Ovary (tissue), 10 donors: ENCODE measurements at places on chromosomes 12 and 14.

DNA sequence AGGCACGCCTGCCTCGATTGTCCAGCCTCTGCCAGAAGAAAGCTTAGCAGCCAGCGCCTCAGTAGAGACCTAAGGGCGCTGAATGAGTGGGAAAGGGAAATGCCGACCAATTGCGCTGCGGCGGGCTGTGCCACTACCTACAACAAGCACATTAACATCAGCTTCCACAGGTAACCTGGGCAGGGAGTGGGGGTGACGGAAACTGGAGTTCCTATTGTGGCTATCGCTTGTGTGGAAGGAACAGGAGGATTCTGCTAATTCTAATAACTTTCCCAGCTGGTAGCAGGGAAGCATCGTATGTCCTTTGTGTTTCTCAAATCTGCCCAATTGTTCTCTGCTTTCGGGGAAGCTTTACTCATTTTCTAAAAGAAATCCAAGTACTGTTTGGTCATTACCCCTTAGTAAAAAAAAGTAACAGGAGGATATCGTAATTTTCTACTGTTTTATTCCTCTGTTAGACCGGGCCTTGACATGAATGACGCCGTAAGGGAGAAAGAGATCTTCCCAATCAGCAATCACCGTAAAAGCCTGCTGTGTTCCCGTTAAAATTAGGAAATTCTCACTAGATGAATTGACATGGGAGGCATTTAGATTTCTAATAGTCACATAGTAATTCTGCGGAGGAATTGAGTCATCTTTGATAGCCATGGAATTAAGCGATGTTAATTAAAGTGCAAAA is 449 bp downstream of the THAP2 start:
- no peak for DNase-seq

GRCh38 chr12:22598141-22598762 is 26.7 kb upstream of the ETNK1 start:
- no peak for DNase-seq

DNA sequence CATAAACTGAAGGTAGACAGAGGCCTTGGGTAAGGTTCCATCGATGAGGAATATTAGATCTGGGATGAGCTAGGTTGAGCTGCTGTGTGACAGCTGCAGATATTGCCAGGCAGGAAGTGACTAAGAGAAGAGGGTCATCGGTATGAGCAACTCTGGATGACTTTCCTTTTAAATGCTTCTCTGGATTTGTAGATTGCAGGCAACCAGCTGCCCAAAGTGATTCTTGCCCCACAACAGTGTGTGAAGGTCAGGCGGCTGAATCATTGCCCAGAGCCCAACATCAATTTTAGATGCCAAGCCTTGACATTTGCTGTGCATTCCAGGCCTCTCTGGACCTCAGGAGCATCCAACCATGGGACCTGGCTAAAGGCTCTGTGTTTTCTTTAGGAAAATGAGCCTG is 255.9 kb downstream of the DPF3 start:
- no peak for DNase-seq

DNA sequence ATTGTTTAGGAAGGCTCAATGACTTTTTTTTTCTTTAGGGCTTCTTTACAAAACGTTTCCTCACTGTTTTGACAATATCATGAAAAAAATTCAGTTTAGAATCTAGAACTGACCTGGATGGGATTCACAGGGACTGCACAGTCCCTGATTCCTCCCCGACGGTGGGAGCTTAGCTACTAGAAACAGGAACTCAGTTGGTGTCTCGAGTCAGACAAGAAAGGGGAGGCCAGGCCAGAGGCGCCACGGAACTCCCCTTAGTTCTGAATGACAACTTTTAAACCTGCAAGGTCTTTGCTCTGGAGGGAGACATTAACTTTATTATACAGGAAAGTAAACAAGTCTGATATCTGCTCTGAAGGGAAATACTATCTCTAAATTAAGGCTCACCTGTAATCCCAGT is 45.4 kb upstream of the SRP54 start:
- no peak for DNase-seq

- DNase-seq, result no peak
These were observed 49.2 kb downstream of the SYNE3 start for GRCh38 chr14:95467232-95467631.

DNA sequence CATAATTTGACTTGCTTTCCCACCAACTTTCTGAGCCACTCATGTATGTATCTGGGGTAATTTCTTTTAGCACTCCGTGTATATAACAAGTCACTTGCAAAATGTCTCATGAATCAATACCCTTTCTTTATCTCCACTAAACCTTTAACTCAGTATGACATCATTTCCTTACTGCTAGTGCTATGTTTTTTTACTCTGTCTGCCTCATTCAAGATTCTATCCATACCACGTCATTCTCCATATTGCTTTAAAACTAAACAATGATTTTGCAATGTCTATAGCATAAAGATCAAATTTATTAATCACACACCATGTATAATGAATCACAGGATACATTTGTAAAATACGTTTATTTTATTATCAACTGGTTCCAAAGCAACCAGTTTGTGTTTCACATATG is 178.2 kb downstream of the PIK3C2G start:
- no peak for DNase-seq

DNA sequence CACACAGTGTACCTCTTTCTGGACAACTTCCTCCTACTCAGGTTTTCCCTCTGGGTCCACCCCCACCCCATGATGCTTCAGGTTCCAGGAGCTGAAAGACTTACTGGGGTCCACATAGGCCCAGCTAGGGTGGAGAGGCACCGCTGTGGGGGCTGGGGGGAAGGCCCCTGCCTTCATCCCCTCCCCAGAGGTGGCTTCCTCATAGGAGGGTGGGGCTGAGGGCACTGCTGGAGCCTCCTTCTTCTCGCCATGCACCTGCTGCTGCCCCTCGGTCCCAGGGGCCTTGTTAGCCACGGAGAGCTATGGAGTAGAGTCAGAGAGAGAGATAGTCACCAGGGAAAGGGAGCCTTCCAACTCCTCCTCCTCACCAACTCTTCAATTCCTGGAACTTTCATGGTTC is 2.7 kb downstream of the FAIM2 start:
- peak; percentile 10 for DNase-seq

DNA sequence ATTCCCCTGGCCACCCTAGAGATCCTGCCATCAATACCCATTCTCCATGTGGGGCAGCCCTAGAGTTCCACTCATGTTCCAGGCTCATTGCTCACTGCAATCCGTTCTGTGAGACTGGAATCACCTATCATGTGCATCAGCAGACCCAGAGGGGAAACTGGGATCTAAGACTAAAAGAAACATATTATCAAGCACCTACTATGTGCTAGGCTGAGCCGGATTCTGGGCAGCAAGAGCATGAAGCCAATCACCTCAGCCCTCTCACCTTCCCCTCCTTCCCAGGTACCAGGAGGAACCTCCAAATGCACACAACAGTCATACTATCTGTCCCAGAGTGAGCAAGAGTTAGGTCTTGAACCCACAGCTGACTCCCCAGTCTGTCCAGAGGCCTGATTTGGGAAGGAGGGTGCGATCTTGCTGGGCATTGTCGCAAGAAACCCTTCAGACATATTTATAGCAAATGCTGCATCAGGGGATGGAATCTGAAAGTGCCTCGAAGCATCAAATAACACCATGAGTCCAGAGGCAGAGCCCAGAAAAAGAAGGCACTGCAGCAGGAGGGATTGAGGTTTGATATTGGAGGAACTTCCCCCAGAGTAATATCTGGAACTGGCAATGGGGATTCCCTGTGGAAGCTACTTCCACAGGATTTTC is 6.7 kb upstream of the CACNB3 start:
- no peak for DNase-seq

DNA sequence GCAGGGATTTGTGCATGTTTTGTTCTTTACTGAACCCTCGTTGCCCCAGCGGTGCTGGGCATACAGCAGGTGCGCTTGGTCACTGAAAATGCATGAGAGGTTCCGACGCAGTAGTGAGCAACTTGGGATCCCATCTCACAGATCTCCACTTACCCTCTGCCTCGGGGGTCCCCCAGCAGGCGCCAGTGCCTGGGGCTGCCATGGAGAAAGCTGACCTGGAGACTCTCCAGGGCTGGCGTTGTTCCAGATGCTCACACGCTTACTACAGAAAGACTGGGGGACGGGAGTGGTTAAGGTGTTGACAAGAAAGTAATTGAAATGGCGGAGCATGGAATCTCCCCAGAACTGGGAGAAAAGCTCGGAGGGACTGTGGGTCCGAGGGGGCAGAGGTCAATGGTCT is 14.2 kb downstream of the GLT1D1 start:
- DNase-seq, result no peak

DNA sequence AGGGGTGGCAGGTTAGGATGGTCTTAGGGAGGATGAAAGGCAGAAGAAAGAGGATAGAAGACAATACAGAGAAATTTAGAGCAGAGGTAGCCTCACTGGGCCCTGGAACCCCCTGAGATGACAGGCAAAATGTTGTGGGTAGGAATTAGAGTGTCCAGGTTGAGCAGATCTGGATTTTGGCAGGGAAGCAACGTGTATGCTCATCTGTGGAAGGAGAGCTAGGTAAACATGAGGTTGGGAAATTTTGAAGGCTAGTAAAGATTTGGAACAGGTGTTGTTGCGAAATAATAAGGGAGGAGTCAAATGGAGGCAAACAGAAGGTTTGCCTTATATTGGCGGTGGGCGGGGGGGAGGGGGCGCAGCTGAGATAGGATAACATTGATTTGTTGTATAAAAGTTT is 5.3 kb downstream of the HSD17B6 start:
- no peak for DNase-seq

DNA sequence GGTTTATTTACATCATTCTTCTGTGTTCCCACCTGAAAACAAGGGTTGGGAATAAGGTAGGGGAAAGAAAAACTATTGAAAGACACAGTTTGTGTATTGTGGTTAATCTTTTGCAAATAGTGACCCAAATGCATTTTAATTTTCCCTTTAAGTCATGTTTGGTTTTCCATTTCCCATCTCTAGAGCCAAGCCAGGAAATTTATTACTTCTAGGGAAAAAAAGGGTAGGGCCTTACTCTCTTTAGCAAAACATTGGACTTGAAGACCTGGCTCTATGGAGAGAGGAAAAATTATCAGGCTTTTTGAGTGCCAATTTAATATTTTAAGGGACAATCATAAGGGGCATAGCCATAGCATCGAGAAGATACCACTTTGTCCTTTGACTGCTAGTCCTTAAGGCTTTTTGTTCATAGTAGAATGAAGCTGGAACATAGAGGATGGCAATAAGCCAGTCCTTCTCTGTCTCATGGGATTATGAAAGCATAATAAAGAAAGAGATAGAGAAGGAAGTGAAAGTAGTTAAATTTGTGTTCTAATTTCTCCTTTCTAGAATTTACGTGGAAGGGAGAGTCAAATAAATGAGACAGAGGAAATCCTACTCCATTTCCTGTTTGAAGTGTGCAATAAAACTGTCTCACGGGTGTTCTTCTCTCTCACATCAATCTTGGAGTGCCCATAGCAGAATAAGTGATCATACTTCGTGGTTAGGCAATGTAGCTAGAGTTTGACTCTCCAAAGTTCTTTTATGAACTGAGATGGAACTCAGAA is 50.9 kb upstream of the PPFIA2 start:
- no peak for DNase-seq

DNA sequence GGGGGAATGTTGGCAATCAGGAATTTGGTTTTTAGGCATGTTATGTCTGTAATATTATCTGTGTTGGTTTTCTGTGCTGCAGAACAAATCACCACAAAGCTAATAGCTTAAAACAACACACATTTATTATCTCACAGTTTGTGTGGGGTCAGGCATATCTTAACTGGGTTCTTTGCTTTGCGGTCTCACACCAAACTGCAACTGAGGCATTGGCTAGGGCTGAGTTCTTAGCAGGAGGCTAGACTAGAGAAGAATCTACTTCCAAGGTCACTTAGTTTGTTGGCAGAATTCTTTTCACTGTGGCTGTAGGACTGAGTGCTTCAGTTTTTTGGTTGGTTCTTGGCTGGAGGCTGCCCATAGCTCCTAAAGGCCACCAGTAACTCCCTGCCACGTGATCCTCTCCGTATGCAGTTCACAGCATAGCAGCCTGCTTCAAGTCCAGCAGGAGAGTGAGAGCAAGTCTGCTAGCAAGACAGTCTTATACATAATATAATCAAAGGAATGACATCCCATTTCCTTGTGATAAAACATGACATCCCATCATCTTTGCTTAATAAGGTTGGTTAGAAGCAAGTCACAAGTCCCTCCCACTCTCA is 21.6 kb downstream of the ATF1 start:
- no peak for DNase-seq

DNA sequence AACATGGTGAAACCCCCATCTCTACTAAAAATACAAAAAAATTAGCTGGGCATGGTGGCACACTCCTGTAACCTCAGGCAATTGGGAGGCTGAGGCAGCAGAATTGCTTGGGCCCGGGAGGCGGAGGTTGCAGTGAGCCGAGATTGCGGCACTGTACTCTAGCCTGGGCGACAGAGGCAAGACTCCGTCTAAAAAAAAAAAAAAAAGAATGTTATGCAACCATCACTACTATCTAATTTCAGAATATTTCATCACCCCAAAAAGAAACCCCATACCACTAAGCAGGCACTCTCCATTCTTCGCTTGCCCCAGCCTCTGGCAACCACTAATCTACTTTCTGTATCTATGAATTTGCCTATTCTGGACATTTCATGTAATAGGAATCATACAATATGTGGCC is 68.8 kb upstream of the AMN start:
- DNase-seq, result no peak

DNA sequence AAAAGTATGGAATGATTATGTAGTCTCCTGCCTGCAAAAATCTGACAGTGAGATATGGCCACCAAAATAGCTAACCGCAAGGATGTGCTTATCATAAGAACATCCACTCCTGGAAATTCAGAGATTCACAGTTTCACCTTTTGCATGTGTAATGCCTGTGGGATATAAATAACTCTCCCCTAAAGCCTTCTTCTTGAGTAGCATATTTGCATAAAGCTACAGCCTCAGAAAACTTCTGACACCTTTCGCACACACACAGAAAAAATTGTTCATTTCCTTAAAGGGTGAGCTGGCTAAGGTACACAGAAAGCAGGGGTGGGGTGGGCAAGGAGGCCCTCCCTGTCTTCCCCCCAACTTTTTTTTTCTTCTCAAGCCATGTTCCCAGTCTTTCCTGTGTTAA is 3.1 kb upstream of the IGF1 start:
- DNase-seq, result no peak

DNA sequence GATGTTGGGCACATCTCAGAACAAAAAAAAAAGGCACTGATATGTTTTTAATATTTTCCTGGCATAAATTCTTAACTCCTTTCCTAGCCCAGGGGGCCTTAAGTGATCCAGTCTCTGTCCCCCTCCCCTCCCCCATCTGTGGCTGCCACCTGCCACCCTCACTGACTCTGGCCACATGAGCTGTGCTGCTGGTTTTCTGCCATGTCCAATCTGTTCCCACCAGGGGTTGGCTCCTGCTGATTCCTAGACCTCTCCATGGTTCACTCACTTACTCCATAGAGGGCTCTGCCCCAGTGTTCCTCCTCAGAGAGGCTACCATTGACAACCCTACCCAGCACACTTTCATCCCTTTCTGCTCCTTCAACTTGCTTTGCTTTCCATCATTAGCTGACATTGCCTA is 163.3 kb downstream of the SSPN start:
- DNase-seq, result no peak

- DNase-seq, result no peak
These were observed 28.4 kb upstream of the FBRSL1 start for GRCh38 chr12:132461526-132461925.

GRCh38 chr12:15322164-15323061 is at the start of gene PTPRO:
PTPRO (plus strand) TSS chr12:15322508.
- no peak for DNase-seq

GRCh38 chr12:106773286-106774004 is 1.0 kb upstream of the RIC8B start:
- DNase-seq, result peak; percentile 38
